ENCODE measurements at places on chromosomes 1 and 21. TPM values are rescaled to one million over a fixed set of nuclear protein-coding genes. Genes with fewer than 3 reads are reported as not detected.
A peak's percentile ranks its signal among the peaks of the same experiment; 100 is the strongest.

KDF1 gene
- total RNA-seq, result 1.1 TPM

DHX9 gene
- 118 TPM for total RNA-seq

CCDC181 gene
- total RNA-seq, result not detected

MYCL gene
- total RNA-seq, result 0.30 TPM

SH2D1B gene
- not detected for total RNA-seq

NBPF3 gene
- total RNA-seq, result 8.8 TPM

C1orf94 gene
- 0.14 TPM for total RNA-seq

CD1B gene
- total RNA-seq, result not detected

MTR gene
- total RNA-seq, result 22.9 TPM

OR2T29 gene
- not detected for total RNA-seq

ESRRG gene
- total RNA-seq, result 7.8 TPM

CELF3 gene
- 0.95 TPM for total RNA-seq

DNA sequence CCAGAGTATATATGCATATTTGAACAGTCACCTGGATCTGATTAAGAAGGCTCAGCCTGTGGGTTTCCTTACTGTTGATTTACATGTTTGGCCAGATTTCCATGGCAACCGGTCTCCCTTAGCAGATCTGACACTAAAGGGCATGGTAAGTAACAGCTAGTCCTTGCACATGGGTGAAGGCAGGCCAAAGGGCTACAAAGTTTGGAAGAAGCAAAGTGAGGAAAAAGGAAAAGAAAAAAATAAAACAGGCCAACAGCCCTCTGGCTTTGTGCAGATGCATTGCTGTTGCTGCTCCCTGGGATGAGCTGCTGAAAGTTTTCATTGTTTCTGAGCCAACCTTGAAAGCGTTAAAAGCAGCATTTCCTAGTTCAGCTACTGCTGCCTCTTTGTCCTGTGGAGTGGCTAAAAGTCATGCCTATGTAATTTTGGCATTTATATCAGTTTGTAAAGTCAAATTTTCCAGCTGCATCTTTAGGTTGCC, 176.5 kb upstream of the HOOK1 start:
- DNase-seq, result no peak

DNA sequence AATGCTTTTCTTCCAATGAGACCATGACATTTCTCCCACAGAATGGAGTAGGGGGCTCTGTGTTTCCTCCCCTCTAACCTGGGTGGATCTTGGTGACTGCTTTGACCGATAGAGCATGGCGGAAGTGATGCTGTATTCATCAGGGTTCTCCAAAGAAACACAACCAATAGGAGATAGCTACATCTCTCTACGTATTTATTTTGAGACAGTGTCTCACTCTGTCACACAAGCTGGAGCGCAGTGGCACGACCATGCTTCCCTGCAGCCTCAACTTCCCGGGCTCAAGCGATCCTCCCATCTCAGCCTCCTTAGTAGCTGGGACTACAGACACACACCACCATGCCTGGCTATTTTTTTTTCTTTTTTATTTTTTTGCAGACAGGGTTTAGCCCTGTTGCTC, 29.5 kb upstream of the HNRNPU start:
- no peak for DNase-seq

GRCh38 chr1:177632923-177633615, 336.8 kb downstream of the SEC16B start:
- no peak for DNase-seq

GRCh38 chr1:156172696-156173470, 19.5 kb downstream of the SEMA4A start:
- DNase-seq, result no peak

- DNase-seq, result no peak
Observed at GRCh38 chr1:31717341-31717740, 13.5 kb upstream of the COL16A1 start.

DNA sequence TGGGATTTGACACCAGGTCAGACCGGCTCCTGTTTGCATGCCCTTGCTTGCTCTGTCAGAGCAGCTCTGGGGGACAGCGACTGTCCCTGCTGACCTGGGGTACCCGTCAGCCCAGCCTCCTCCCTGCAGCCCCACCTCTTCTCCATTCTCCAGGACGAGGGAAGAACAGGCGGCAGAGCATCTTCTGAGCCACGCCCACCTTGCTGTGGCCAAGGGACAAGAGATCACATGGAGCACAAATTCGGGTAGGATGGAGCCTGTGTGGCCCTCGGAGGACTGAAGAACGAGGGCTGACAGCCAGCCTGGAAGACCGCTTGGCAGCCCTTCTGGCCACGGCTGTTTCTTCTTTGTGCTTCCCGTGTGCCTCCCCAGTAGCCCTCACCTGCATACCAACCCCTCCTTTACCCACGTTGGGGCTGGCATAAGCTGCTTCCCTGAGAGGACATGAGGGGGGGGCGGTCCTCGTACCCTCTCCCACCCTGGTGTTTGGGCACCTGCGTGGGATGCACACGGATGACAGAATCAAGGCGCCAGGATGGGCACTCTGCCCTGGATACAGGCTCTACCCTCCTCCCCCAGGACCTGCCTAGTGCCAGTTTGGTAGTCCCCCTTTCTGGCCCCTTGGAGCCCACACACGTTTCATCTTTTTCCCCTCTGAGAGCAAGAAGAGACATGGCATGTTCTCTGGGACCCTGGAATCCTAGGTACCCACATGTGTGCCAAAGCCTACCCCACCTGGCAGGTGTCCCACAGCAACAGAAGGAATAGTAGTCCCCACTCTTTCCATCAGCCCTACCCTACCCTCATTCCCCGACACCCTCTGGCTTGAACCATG, 26.9 kb downstream of the CDK18 start:
- no peak for DNase-seq

DNA sequence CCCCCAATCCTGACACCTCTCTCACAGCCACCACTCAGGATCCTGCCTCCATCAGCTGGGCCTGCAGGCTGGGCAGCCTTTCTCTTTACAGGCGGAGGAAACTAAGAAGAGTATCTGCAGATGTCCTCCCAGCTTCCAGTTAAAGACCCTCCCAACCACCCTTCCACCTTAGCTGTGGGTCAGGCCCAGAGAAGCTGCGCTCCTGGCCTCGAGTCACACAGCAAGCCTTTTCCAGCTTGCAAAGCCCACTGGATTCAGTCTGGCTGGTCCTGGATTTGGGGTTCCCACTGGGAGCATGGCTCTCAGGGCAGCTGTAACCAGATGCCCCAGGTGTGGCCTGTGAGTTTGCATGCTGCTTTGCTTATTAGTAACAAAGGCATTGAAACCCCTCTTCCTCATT, 19.9 kb downstream of the KCNQ4 start:
- DNase-seq, result no peak

DNA sequence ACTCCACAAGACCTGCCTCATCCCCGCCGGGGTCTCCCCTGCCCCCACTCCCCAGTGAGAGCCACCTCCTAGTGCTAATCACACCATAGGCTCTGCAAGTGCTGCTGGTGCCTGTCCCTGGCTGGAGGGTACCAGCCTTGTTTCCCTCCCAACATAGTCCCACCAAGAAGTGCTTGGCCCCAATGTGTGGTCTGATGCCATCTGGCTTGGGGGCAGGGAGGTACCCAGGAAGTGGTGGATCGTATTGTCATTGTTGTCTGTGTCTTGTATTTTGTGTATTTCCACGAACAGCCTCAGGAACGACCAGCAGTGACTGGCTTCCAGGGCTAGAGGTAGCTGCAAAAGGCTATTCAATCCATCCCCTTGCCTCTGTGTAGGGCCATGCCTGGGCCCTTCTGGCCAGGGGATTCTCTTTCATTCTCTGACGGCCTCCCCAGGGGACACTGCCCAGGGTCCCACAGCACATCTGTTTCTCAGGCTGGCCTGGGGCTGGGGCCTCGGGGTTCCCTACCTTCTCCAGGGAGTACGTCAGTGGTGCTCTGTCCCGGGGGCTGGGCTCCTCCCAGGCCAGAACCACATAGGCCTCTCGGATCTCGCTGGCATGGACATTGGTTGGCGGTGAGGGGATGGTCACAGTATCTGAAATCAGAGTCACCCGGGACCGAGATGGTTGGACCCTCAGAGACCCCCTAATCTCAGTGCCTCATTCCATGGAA, 22.8 kb downstream of the MYOM3 start:
- DNase-seq, result no peak

GRCh38 chr1:235008239-235008638, 120.4 kb downstream of the TOMM20 start:
- DNase-seq, result no peak

DNA sequence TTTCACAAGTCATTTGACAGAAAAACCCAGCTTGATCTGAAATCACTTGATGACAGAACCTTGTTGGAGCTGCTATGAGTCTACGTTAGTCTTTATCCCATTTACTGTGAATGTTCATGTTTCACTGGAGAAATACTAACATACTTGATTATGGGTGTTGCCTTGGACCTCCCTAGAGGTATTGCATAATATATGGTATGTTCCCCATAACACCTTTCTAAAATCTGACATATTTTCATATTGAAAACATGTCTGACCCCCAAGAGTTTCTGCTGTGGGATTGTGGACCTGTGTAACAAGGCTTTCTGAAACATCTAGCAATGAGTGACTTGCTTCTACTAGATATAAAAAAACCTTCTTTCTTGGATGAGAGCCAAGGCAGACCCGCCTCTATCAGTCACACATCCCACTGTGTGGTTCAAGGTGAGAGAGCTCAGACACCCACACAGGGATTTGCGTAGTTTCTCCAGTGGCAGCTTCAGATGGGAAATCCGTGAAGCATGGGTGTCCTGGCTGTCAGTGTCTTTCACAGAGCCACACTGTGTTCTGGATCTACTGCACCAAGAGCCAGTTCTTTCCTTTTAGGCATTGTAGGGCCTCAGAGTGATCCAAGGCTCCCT, 4.6 kb downstream of the NENF start:
- DNase-seq, result no peak

DNA sequence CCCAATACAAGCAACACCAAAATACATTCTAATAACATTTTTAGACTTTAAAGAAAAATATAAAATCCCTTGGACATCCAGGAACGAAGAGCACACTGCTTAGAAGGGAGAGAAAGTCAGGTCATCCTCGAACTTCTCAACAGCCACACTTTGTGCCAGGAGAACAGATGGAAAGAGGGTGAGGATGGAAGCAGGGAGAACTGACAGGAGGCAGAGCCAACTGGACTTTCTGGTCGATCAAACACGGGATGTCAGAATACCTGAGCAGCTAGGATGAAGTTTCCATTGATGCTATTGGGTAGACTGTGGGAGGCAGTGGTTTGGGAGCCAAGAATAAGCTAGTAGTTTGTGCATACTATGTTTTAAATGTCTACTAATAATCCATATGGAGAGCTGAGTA, 111.4 kb downstream of the TOMM20 start:
- peak; percentile 7 for DNase-seq

DNA sequence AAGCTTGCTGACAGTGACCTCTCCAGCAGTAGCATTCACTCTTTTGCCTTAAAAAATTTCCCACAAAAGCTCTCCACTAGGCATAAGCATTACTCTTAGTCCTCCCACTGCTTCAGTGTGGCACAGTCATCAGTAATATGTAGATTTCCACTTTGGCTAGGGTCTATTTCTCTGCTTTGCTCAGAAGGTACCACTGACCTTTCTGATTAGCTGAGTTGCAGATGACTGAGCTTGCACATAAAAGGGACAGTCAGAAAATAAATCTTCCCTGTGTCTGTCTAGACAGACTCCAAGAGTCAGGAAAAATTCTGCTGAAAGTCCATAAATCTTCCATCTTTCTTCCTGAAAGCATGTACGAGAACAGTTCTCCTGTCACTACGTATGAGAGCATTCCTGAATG, 56.6 kb upstream of the APP start:
- no peak for DNase-seq

DNA sequence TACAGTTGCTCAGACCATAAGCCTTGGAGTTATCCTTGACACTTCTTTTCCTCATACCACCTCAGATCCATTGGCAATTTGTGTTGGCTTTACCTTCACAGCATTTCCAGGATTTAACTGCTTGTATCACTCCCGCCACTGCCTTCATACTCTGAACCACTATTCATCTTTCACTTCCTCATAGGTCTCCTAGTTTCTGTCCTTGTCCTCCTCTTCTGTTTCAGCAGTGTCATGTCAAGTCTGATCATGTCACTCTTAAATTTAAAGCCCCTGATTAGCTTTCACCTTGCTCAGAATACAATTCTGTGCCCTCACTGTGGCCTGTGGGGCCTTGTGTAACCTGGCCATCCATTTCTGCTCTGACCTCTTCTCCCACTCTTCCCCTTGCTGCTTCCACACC, 34.7 kb upstream of the C1orf115 start:
- DNase-seq, result no peak

GRCh38 chr1:235997049-235997448, 67.8 kb downstream of the NID1 start:
- DNase-seq, result no peak

DNA sequence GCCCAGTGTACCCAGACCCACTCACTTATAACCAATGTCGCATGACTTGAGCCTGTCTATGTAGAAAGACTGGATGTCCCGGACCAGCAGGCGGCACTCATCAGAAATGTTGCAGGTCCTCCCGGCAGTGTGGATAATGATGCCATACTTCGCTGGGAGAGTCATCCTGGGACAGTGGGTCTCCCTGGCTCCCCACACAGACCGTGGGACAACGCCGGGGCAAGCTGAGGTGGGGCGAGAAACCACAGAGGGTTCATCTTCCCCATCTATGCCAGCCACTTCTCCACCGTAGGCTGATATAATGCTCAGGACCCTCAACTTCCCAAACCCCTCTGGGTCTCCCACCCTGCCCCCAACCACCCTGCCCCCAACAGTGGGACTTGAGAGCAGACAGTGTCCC, 8.3 kb downstream of the PGLYRP4 start:
- no peak for DNase-seq

GRCh38 chr1:67850151-67850551, 16.9 kb upstream of the GNG12 start:
- DNase-seq, result peak; percentile 35

DNA sequence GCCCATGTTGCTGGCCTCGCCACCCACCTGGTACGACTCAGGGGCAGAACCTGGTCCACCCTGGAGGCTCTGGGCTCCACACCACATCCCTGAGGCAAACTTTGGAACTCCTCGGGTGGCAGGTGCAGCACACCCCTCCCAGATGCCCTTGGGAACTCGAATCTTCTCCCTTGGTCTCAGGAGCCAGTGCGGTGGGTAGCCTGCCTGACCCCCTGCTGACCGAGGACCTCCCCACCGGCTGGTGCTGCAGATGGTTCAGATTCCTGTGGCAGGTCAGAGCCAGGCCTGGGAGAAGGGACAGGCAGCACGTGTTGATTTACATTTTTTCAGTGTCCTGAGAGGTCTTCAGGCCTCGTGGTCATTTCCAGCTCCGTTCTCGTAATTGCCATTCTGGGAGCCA, 6.3 kb upstream of the CFAP410 start:
- no peak for DNase-seq

- no peak for DNase-seq
Observed at GRCh38 chr1:38534473-38534823, 325.1 kb downstream of the RRAGC start.

All from adrenal gland (tissue), 19 donors.